ENCODE measurements at places on chromosomes 6 and 20.

DNA sequence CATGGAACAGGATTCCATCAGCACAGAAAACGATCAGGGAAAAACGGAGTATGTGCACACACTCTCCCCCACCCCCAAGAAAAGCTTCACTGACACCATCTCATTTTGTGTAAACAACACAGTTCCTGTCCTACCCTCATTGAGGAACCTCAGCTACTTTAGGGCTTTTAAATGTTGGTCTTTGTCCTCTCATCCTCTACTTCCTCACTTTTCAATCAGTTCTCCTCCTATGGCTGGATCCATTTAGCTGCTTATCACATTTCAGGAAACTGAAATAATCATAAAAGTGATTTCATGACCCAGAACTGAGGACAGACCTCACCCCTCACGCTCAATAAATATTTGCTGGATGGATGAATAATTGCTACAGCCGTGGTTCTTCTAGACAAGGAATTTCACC, 33.1 kb upstream of the PNRC1 start:
- DNase-seq, result no peak

DNA sequence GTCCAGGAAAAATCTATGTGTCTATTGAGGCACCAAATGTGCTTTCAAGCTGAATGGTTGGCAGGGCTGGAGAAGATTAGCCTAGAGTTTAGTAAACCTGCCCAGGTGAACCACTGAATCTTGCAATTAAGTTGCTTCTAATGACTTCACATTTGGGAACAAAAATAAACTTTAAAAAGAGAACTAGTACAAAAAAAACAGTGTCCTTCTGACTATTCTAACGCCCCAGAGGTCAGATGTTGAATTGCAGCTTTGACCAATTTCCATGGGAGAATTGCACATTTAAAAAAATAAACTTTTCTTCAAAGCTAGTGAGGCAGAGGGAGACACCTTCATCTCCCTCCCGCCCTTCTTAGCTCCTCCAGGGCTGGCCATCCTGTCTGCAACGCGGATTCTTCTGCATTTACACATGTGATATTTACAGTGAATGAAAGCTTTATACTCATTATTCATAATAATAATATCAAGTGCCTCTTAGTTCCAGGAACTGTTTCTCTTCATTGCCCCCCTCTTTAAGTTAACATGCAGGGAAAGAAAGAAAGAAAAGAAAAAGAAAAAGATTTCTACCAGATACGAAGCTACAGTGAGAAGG, 270.2 kb downstream of the SMOC2 start:
- DNase-seq, result no peak

DNA sequence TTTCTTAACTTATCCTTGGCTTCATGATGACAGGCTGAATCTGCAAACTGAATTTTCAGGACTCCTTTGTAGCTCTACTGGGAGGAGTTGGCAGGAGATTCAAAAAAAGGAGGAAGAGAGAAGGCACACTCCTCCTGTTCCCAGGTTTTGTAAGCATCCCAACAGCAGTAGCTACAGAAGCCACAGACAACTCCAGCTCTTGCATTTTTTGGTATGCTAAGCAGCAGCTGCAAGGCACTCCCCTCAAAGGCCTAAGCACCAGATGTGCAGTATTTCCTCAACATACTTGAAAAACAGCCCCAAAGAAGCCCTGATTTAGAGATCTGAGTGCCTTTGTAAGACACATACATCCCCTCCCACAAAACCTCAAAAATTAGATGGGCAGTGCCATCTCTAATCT, 328.6 kb upstream of the SYNCRIP start:
- DNase-seq, result no peak

GRCh38 chr6:53172468-53172803, 23.8 kb upstream of the GCM1 start:
- DNase-seq, result no peak

DNA sequence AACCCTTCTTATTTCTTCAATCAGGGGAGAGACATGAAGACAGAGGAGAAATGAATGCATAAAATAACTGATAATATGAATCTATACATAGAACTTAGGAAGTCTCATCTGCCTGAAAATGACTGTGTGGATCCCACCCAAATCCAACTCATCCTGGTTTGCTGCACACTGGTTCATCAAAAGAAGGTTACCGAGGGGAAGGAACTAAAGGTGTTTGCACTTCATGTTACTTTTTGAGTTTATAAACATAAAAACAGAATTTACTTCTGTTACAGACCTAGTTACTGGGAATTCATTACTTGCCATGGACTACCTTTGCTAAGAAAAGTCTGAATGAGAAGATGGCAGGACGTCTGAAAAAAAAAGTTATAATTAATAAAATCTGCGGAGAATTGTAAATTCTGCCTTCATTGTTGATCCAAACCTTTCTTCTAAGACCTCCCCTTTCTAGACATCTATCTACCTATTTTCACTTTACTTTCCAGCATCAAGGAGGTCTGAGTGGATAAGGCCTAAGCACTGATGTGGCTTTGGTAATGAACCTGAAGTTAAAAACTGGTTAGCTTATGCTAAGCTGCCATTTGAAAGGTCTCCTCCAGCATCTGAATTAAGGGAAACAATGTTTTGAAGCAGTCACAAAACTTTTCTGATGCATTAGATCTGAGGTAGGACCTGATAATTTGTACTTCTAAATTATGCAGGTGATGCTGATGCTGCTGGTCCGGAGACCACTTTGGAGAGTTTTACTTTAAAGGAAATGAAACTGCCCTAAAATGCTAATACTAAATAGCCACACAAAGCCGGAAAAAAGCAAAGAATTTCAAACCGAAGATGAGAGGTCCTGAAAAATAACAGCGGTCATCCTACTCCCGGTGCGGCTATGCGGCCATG, 84.0 kb downstream of the HFE start:
- no peak for DNase-seq

DNA sequence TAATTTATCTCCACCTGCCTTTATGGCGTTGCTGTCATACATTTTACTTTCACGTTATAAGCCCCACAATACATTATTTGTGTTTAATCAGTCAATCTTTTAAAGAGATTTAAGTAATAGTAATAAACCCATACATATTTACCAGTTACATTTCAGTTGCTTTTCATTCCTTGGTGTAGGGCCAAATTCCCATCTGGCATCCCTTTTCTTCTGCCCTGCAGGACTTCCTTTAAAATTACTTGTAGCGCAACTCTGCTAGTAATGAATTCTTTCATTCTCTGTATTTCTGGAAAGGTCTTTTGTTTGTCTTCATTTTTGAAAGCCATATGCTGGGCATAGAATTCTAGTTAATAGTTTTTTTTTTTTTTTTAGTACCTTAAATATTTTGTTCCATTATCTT, 24.9 kb downstream of the ZNF334 start:
- DNase-seq, result no peak

GRCh38 chr6:149563203-149563927, 2.8 kb upstream of the GINM1 start:
- no peak for DNase-seq

DNA sequence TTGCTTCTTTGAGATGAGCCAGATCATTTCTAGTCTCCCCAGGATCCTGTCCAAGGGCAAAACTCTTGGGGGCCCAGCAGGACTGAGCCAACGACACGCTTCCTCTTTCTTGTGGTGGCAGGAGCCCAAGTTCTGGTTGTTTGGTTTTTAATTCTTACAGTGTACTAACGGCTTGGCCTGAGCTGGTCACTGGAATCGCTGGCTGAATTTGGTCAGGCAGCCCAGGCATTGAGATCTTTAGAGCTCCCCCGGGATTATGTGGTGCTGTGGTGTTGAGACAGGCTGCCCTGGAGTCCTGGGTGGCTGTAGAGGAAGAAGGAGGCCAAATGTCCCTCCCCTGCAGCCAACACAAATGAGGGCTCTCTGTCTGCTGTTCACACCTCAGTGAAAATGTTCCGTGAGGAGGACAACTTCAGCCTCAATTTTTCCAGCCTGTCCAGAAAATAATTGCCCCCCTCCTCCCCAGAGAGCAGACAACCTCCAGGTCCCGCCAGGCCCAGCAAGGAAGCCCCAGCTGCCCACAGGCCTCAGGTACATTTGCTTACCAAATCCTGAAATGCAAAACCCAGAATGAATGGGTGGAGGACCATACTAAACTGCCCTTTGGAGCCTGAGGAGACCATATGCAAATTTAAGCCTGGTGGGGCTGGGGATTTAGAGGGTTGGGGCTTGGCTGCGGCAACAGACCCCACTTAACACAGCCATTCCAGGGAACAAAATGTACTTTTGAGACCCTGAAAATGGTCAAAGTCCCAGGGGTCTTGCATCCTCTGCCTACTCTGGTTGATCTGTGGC, 23.6 kb downstream of the BNIP5 start:
- DNase-seq, result no peak

DNA sequence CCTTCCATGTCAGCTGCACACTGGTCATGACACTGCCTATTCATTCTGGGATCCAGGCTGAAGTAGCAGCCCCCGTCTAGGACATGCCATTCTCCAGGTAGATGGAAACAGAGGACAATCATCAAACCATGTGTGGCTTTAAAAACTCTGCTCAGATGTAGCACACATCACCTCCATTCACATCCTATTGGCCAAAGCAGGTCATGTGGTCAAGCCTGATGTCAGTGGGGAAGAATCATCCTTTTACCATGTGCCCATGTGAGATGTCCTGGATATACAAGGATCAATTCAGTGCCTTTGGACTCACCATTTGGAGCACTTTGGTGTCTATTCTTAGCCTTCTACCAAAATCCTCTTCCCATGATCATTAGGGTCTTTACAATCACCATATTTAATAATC, 99.5 kb downstream of the CDC5L start:
- no peak for DNase-seq

DNA sequence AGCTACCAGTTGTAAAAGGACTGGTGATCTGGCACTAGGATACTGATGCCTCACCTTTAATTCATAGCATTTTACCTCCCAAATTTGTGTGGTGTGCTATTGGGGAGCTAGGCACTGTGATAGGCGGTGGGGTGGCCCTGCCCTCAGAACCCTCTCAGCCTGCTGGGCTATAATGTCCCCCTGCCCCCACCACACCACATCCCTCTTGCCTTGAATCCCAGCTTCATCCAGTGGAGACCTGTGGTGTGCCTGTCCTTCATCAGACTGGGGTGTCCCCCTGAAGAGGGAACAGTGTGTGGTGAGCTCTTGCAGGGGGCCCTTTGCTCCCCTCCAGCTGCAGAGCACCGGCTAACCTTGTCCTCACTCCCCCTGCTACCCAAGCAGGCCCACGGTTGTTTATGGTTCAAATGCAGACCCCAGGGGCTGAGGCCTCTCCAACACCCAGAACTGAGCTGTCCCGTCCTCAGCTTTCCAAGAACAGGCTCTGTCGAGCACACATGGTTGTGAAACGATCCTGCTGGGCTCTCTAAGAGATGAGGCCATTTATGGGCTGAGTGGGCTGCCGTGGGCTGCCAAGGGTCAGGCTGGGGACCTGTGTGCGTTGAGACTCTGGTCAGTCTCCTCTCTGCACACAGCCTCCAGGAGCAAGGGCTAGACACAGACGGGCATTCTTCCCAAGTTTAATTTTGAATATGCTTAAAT, 26.9 kb upstream of the VEGFA start:
- no peak for DNase-seq

DNA sequence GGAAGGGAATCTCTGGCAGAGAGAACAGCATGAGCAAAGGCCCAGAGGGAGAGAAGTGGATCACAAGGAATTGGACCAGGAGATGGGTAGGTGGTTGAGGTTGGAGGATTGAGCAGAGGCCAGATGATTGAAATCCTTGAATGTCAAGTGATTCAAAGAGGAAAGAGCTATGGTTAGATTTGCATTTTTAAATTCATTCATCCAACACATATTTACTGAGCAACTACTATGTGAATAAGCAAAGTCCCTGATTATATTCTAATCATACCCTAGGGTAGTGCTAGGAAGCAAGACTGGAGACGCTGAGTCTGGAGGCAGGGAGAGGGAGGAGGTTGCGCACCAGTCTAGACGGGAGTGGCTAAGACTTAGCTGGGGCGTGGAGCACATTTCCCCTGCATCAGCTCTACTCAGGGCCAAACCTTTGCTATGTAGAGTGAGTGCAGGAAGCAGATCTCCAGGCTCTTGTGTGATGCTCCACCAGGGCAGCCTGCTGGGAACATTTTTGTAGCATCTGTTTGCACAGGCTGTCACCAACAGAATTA, 40.2 kb downstream of the EYA2 start:
- DNase-seq, result no peak

DNA sequence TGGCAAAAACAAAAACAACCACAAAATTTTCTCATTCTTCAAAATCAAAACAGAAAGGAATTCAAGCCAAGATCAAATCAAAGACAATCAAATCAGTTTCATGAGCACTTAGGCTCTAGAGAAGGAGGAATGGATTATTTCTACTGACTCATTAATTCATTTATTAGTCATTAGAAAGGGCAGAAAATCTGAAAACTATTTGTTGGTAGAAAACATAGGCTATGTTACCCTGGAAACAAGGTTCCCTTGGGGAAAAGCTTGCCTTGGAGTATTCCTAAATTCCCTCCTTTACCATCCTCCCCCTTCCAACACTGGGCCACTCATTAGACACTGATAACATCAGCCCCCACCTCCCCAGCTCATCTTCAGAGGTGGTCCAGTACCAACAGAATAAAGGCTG, 17.5 kb downstream of the KIF16B start:
- DNase-seq, result no peak

DNA sequence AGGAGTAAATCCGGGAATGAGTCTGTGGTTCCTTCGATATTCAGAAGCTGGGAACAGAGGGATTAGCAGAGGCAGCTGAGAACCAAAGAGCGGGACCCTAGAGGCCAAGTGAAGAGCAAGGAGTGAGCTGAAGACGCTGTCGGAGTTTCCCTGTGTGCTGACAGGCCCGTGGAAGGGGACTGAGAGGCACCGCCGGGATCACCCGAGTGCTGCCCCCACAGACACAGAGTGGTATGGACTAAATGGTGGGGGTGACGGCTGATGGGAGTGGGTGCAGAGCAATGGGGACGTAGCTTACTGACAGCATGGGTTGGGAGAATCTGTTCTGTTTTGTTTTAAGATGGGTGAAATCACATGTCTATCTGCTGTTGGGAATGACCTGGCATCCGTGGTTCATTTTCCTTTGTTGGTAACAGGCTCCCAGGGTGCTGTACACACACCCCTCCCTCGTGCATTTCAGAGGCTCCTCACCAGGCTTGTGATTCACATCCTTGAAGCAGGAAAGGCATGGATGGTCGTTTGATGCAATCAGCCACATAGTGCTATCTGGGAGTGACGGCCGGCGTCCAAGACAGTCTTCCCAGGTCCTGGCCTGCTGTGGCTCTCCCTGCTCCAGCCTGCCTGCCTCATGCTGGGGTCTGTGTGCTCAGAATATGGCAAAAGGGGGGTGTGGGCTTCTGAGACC, 97.4 kb downstream of the THBS2 start:
- DNase-seq, result no peak

- no peak for DNase-seq
Measured at GRCh38 chr20:63148696-63149095, 67.2 kb downstream of the YTHDF1 start.

GRCh38 chr20:1417790-1418189, 24.9 kb upstream of the FKBP1A start:
- DNase-seq, result no peak
